ENCODE measurements at places on chromosomes 4 and X.

DNA sequence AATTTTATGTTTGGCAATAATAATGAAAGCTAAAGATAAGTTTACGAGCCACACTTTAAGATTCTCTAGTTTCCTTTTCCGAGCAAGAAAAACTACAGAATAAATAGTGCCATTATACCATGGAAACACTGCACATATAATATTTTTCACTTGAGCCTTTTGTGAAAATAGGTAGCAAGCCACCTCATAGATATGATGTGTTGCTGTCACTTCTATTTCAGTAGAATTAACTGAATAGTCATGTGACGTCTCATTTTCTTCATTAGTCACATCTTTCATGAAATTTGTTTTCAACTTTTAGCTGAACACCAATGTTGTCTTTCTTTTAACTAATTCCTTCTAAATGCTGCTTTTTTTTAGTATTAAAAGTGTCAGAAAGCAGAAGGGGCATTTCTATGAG, 574.3 kb downstream of the INPP4B start:
- no peak for DNase-seq

- no peak for DNase-seq
Measured at GRCh38 chr4:112003231-112003907, 141.9 kb upstream of the FAM241A start.

DNA sequence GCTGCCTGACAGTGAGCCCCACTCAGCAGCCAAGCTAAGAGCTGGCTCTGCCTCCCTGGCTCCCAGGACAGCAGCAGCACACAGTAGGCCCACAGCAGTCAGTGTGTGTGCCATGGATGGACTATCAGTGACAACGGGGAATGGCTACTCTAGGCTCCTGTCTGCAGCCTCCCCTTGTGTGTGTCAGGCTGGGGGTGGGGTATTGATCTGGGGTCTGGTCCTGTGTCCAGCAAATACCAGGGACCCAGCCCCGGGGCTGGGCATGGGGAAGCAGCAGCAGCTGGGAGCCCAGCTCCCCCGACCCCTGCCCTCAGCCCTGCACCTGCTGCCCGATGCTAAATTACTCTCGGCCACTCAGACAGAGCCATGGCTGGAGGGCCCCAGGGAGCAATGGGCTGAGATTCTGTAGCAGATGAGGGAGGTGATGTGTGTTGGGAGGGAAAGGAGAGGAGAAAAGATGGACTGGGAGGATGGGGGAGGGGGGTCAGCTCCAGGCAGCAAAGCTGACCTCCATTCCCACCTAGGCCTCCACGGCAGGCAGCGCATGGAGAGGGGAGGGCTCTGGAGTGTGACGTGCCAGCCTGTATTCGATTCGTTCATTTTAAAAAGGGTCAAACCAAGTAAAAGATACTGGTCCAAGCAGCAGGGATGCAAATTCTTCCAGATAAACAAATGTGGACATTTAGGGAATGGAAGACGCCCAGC, 61.3 kb upstream of the CRMP1 start:
- no peak for DNase-seq

- peak; percentile 56 for DNase-seq
Measured at GRCh38 chr4:7101692-7102515, 34.0 kb upstream of the GRPEL1 start.

GRCh38 chr4:88613417-88613875, 21.2 kb downstream of the HERC3 start:
- DNase-seq: no peak

GRCh38 chrX:149641432-149641831, 9.8 kb upstream of the TMEM185A start:
- no peak for DNase-seq

- no peak for DNase-seq
Measured at GRCh38 chr4:183469936-183470335, 25.5 kb downstream of the CDKN2AIP start.

- no peak for DNase-seq
Measured at GRCh38 chrX:37378830-37379229, 29.7 kb downstream of the PRRG1 start.

DNA sequence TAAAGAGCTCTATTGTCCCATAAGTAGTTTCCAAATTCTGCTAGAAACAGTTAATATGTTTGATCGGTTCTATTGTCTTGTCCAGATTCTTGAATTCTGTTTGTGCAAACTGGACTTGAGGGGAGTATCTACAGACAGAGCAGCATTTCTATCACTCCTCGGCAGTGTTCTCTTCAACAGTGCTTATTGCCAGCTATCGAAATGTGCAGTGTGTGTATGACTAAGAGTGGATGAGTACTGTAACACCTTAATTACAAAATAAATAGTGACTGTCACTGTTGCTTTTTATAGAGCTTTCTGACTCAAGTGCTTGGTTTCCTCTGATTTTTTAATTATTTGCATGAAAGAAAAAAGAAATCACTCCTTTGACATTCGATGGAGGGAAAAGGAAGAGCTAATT, 274.6 kb downstream of the RPA4 start:
- DNase-seq: no peak

DNA sequence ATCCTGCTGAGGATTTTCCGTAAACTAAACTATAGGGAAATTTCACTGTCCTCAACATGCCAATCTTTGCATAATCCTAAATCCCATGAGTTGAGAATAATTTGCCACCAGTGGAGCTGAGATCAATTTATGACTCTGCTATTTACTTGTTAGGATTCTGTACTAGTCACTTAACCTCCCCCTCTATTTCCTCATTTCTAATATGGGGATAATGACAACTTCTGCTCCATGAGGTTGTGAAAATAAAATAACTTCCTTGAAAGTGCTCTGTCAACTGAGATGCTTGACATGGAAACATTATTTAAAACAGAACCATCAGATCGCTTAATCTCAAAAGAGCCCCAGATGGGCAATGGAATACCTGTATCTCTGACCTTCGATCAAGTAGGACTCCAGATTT, 2.6 kb upstream of the FGF16 start:
- DNase-seq: no peak

GRCh38 chr4:84238247-84239090, 260.6 kb downstream of the NKX6-1 start:
- no peak for DNase-seq

DNA sequence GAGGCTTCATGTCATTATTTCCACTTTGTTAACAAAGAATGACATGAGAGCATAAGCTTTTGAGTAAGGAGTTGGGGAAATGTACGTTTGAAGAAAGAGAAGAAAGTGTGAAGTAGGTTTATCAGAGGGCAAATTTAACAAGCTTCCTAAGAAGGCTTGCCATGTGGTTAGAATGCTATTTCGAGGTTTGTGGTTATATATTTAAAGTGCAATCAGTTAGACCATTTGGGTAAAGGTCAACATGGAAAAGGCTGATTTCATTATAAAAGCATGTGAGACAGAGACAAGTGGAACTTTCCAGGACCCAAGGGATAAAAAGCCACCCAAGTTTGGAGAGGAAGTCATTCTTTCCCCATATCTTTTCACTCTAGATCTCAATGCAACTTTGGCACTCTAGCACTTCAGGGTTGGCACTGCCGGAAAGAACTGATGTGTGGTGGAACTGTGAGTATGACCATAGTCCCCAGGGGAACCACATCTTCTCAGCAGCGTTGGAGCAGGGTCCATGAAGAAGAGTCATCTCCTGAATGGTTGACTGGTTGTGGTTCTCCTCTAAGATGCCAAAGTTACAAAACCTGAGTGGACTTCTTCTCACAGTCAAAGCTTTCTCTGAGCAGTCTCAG, 529.9 kb downstream of the MID1IP1 start:
- no peak for DNase-seq

DNA sequence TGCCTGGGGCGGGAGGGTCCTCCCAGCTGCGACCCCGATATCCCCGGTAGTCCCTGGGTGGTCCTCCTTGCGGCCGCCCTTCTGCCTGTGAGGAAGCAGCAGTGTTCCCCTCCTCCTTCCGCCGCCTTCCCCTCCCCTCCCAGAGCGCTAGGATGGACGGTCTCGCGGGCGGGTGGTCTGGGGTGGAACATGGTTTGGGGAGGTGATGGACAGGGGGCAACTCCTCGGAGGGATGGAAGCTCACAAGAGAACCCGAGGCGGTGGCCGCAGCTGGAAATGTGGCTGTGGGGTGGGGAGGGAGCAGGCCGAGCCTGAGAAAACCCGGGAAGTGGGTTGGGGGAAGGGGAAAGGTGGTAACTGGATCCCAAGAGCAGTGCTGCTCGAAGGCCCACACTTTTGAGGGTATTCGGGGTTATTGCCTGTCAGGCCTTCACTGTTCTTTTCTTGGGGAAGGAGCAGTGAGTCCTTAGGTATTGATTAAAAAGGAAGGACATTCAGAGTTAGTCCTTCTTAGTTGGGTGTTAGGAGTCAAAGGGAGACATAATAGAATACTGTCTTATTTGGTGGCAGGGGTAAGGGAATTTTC, 581 bp downstream of the UBE2K start:
- DNase-seq: no peak

GRCh38 chr4:1406981-1407656, 877 bp upstream of the NKX1-1 start:
- DNase-seq: no peak

DNA sequence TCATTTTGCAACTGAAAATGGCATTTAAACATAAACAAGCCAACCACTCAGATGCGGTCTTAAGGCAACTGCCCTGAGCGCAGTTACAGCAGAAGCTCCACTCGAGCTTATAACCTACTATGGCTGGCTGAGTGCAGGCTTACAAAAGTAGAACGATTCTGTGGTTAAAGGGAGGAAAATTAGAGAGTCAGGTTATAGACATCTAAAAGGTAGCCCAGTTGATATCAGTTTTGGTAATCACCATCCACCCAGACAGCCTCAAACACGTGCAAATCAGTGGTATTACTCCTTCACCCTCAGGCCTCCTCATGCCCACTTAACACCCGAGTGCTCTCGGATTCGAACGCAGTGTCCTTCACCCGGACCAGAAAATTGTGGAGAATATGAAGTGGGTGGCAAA, 3.1 kb downstream of the LEF1 start:
- no peak for DNase-seq

DNA sequence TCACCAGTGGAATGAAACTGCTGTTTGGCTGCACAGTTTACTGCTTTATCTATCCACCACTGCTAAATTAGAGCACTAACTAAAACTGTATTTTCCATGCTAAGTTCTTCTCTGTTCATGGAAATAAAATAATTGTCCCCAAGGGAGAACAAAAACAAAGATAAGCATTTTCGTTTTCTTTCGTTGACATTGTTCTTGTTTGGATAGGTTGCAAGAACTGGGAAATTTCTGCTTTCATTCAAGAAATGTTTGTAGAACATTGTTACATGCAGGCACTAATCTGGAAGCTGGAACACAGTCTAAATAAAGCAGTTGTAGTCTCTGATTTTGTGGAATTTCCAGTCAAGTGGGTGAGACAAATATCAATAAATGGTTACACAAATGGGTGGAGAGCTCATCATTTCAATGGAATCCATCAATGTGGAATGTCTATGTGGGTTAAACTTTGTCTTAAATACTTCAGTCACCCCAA, 5.8 kb upstream of the CXCL8 start:
- DNase-seq: no peak

DNA sequence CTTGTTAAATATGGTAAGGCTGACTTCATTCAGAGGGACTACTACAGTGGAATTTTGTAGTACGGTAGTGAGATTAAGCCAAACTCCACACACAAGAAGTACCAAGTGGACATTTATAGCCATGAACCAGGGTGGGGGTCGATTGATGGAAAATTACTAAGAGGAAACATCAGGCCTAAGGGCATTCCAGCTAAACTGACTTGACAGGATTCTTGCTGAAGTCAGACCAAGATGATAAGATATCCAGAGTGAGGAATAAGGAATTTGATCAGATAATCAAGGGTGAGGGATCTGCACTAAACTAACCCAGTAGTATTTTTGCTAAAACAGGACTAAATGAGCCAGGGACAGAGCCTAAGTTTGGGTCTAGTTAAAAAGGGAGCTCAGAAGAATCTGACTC, 597.5 kb downstream of the RPA4 start:
- DNase-seq: no peak

DNA sequence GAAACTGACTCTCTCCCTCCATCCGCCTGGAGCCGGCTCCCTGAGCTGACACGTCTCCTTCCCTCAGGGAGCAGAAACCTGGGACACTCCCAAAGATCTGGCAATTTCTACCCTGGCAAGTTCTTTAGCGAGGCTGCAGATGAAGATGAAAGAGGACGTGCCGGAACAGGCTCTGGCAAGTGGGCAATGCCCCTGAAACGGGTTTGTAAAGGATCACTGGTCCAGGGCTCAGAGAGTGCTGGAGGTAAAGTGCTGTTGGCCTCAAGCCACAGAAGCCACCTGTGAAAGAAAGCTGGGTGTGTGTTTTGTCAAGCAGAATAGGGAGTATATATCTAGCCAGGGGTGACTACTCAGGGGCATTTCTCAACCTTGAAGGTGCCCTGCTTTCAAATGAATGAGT, 131.4 kb upstream of the ATP6AP2 start:
- DNase-seq: no peak

DNA sequence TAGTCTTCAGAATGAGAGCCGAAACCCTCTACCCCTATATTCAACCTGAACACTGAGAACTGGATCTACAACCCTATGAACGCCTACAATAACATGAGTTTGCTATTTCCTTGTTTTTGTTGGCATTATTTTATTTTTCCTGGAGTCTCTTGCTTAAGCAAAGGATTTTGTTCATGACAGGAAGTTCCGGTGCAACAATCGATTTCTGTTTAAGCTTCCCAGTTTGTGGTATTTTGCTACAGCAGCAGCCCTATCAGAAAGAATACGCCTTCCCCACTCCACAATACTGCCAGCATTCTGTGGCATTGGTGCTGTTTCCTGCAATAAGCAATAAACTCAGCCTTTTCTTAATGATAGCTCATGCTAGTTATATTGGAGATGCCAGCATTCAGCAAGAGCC, 60.9 kb downstream of the NPY5R start:
- no peak for DNase-seq

- no peak for DNase-seq
Measured at GRCh38 chrX:5936438-5936837, 292.2 kb downstream of the NLGN4X start.

- DNase-seq: no peak
Measured at GRCh38 chr4:99100876-99101275, 12.3 kb upstream of the ADH5 start.

GRCh38 chrX:103211012-103211715, 3.7 kb upstream of the BEX4 start:
- peak; percentile 13 for DNase-seq

GRCh38 chr4:147103403-147103946, 157.8 kb upstream of the TTC29 start:
- DNase-seq: no peak

- no peak for DNase-seq
Measured at GRCh38 chrX:155071694-155072280, 479 bp downstream of the BRCC3 start.

DNA sequence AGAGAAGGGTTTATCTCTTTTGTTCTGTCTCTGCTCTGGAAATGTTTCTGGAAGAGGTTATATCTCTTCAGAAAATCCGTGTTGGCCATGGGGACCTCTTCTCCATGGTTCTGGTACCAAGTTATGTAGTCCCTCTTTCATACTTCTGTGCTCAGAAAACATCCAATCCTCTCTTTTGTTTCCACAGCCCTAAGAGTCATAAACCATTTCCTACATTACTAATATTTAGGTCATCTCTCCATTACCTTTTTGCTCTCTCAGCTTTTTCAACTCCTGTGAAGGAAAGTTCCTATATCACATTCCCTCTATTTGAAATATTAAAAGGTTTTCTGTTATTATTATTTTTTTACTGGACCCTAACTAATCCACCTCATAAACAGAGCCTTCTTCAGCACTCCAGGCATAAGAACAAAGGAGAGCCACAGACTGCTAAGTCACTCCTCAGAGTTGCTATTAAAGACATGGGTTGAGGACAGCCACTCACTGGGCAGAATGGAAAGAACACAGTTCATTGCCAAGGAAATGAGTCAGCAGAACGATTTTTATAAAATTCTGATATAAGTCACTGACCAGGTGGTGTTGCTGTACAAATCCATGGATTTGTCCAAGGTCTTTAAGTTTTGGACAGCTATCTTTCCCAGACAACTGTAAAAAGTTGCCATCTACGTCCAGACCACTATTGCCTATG, 122.4 kb upstream of the NPY2R start:
- no peak for DNase-seq

Measured in stimulated activated CD4-positive, alpha-beta T cell treated with anti-CD3 and anti-CD28 coated beads, TNF-alpha, amount 100 ng/mL, for 24 hours (primary cell).